ENCODE measurements at places on chromosomes 5 and 9.

GRCh38 chr9:137972988-137973470 is 95.4 kb downstream of the CACNA1B start:
- no peak for DNase-seq

- no peak for DNase-seq
Measured at GRCh38 chr5:110844251-110844650, 105.4 kb downstream of the SLC25A46 start.

- DNase-seq, result peak; percentile 34
Measured at GRCh38 chr9:117782931-117783788, 79.0 kb downstream of the TLR4 start.

DNA sequence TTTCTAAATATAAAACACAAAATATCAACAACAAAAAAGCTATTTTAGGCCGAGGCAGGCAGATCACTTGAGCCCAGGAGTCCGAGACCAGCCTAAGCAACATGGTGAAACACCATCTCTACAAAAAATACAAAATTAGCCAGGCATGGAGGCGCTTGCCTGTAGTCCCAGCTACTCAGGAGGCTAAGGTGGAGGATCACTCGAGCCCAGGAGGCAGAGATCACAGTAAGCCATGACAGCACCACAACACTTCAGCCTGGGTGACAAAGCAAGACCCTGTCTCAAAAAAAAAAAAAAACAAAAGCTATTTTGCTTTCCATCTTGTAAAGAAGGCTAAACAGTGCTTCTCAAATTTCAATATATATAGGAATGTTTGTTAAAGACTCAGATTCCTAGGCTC is 11.3 kb downstream of the C5orf15 start:
- no peak for DNase-seq

GRCh38 chr5:8770431-8770830 is 775.4 kb downstream of the SEMA5A start:
- DNase-seq, result no peak

- no peak for DNase-seq
Measured at GRCh38 chr9:3875361-3876132, 349.7 kb upstream of the RFX3 start.

GRCh38 chr9:106112935-106113334 is 418.6 kb downstream of the TMEM38B start:
- DNase-seq, result no peak

- DNase-seq, result peak; percentile 56
Measured at GRCh38 chr9:126397056-126397455, 70.4 kb downstream of the MVB12B start.

DNA sequence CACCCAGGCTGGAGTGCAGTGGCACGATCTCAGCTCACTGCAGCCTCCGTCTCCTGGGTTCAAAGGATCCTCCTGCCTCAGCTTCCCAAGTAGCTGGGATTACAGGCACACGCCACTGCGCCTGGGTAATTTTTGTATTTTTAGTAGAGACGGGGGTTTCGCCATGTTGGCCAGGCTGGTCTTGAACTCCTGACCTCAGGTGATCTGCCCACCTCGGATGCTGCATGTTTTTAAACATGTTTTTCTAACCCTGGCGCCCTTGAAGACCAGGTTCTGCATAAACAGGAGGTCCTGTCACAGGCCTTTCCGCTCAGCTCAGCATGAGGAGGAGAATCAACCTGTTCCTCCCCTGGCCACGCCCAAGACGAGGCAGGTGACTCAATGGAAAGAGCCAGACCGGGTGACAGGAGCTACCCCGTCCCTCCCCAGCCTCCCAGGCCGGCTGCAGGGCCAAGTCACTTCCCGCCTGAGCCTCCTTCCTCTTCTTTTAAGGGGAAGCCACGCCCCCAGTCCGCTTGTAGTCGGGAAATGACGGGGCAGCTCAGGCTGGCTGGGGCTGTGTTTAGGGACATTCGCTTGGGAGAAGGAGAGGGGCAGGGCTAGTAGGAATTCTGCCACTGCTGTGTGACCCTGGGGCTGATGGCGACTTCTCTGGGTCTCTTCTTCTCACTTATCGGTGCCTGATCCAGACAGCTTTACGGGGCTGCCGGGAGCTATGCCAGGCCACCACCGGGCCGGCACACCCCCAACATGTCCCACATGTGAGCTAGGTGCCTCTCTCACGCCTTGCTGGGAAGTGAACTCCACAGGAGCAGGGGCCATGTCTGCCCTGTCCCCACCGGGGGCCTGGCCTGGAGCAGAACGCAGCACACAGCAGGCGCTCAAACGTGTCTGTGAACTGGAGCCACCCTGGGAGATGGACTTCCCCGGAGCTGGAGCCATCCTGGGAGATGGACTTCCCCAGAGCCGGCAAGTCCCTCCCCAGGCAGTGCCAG is 6.1 kb downstream of the NOTCH1 start:
- peak; percentile 90 for DNase-seq

- no peak for DNase-seq
Measured at GRCh38 chr5:4627131-4627530, 513.0 kb upstream of the ADAMTS16 start.

GRCh38 chr9:618478-618877 is 223.0 kb upstream of the DMRT1 start:
- no peak for DNase-seq

DNA sequence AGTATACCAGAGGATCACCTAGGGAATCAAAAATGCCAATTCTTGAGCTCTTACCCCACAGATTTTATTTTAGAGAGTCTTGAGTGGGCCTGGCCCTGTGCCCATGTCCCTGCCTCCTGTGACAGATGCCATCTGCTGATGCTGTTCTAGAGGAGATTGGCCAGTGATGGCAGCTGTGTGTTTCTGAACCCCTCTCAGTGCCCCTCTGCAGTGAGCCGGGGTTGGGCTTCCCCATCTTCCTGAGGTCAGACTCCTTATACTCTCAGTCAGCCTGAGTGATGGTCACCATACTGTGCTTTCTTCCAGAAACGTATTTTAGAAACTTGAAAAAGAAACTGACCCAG is 6.1 kb downstream of the PTCD2 start:
- no peak for DNase-seq

DNA sequence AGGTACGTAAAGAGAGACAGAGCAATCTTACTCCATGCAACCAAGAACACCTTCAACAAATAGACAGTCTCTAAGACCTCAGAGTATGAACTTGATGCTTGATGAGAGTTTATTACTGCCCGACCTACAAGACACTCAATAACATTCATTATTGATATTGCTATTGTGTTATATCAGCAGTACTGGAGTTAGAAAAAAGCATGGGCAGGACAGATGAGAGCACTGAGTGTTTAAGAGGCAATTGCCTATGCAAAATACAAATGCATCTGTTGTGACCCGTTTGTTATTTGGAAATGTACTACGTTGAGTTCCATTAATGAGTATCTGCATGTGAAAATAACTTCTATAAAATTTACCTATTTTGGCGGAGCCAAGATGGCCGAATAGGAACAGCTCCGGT is 8.1 kb upstream of the MARCOL start:
- no peak for DNase-seq

GRCh38 chr9:108442627-108443018 is 413.2 kb downstream of the ACTL7B start:
- DNase-seq, result no peak

GRCh38 chr9:101032426-101032825 is 3.9 kb downstream of the PLPPR1 start:
- no peak for DNase-seq

GRCh38 chr9:128245421-128246151 is 30.2 kb downstream of the GOLGA2 start:
- no peak for DNase-seq

GRCh38 chr9:99867536-99867935 is 38.9 kb upstream of the STX17 start:
- no peak for DNase-seq

GRCh38 chr9:87599901-87600610 is 102.4 kb downstream of the DAPK1 start:
- DNase-seq, result no peak
